ENCODE measurements at places on chromosomes 7 and 10.

DNA sequence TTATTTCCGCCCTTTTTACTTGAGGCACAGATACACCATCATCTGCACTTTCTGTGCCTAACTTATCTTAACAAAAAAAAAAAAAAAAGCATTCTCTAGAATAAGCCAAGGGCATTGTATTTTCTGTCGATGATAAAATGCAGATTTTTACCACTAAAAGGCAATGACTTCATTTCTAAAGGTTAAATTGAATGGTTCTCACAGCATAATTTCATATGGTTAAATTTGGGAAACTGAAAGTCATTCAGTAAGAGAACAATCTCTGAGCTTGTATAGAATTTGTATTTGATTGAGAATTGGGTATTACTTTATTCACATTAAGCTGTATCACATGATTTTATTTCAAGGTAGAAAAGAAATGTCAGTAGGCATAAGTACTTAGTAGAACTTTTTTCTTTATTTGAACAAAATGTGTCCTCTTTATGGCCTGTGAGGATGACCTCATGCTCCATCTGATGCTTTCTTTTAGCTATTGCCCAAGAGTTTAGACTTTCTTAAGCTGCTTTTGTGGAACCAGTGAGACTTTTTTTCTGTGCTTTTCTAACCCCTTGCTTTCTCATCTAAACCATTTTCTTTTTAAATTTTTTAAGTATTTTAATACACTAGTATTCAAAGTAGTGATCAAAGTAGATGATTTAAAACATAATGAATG is 110.3 kb downstream of the LRRC4 start:
- no peak for DNase-seq

- DNase-seq, result no peak
Measured at GRCh38 chr7:52758356-52758755, 277.1 kb upstream of the POM121L12 start.

GRCh38 chr7:89002981-89003956 is 207.7 kb upstream of the TEX47 start:
- DNase-seq, result peak; percentile 31

DNA sequence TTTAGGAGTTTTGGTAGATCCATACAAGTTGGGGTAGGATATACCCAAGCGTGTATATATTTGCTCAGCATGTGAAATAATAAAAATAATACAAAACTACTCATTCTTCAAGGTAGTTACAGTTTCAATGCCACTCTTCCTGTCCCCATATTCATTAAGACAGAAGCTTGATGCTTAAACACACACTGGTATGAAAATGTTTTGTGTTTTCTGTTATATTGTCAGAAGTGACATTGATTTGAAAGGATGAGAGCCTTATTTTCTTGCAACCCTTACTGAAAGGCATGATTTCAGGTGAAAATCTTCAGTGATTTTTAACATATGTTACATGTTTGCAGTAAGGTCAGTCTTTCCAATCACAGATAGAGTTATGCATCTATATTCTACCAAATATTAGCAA is 233.6 kb downstream of the TRIL start:
- DNase-seq, result no peak

DNA sequence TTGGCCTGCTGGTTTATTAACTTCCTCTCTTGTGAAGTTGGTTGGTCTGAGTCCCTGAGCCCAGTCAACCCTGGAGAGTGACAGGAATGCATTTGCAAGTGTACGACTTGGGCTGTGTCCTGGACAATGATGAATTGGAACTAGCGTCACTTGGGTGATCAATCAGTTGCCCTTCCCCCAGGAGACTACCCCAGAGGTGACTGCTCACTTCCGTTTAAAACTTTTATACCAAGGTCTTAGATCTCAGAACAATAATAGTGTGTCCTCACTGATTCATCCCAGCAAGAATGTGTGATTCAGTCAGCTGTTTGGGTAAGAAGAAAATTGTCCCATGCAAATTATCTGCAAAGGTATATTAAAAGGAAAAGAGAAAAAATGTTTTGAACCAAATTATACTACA is 102.9 kb upstream of the ARMC3 start:
- DNase-seq, result no peak

GRCh38 chr7:139522830-139523198 is 671 bp upstream of the CLEC2L start:
- DNase-seq, result no peak

GRCh38 chr10:112815269-112816032 is 134.6 kb upstream of the TCF7L2 start:
- no peak for DNase-seq

- no peak for DNase-seq
Measured at GRCh38 chr10:57785068-57785467, 482.6 kb downstream of the IPMK start.

DNA sequence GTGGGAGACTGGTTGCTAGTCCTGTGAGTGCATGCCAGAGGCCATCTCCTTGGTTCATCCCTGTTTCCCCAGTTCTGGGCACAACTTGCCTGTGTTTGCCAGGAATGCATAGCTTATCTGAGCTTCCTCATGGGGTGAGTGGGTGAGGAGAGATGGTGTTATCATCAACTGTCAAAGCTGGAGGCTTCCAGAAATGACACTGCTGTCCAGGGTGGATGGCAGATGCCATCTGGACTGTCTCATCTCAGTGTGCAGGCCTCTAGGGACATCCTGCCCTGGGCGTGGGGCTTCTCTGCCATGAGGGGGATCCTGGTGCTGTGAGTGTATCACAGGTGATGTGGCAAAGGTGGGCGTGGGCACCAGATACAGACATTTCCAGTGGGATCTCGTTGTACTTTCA is 328.6 kb downstream of the DPP6 start:
- no peak for DNase-seq

DNA sequence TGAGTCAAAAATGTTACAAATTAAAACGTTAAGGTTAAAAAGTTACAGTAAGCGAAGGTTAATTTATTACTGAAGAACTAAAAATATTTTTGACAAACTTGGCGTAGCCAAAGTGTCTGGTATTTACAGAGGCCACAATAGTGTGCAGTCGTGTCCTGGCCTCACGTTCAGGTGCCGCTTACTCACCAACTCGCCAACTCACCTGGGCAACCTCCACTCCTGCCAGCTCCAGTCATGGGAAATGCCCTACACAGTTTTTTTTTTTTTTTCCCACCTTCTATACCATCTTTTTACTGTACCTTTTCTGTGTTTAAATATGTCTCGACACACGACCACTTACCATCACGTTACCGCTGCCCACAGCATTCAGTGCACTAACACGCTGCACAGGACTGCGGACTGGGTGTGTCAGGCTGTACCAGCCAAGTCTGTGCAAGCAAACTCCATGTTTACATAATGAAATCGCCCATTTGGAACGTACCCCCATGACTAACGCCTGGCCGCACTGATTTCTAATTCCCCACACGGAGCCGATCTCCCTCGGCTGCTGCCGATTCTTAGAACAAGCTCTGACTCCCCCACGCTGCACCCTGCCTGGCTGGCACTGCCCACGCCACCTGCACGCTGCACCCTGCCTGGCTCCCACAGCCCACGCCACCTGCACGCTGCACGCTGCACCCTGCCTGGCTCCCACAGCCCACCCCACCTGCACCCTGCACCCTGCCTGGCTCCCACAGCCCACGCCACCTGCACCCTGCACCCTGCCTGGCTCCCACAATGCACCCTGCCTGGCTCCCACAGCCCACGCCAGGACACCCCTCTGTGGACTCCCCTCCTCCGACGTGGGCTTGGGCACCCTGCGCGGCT is 203.1 kb downstream of the ZMYND11 start:
- DNase-seq, result no peak

DNA sequence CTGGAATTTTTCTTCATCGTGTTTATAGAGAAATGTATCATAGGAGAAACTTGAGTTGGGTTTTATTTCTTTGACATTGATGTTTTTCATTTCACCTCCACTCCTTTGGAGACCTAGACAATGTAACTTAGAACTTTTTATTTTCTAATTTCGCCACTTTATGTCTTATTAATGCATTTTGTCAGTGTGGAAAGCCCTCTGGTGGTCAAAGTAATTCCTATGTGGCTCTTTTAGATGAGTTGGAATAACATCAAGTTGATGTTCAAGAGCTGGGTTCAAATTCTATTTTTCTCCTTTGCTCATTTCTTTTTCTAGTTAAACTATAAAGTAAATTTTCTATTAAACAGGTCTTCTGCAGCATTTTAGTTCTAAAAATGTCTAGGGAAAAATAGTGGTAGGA is 478.6 kb downstream of the LRMDA start:
- peak; percentile 5 for DNase-seq

DNA sequence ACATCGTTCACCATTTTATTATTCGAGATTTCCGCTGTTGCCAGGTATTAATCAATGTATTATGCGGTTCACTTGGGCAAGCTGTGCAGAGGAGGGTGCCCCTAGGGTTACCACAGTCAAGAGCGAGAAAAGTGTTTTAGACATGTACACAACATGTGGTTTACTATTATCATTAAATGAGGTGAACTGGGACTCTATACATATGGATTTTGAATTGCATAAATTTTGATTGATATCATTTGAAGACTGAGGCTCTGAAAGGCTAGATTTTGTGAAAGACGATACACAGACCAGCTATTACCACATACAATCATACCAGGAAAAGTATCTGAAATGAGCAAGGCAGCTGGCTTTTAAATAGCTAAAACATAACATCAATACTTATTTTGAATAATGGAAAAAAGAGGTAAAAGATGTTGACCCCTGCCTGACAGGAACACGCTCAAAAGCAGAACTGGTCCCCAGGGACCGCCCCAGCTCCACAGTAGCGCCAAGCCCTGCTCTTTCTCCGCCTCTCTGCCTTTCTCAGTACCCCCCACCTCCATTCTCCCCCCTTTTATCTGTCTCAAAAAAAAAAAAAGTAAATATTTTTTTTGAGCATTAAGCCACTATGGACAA is 413.4 kb upstream of the MKI67 start:
- no peak for DNase-seq

DNA sequence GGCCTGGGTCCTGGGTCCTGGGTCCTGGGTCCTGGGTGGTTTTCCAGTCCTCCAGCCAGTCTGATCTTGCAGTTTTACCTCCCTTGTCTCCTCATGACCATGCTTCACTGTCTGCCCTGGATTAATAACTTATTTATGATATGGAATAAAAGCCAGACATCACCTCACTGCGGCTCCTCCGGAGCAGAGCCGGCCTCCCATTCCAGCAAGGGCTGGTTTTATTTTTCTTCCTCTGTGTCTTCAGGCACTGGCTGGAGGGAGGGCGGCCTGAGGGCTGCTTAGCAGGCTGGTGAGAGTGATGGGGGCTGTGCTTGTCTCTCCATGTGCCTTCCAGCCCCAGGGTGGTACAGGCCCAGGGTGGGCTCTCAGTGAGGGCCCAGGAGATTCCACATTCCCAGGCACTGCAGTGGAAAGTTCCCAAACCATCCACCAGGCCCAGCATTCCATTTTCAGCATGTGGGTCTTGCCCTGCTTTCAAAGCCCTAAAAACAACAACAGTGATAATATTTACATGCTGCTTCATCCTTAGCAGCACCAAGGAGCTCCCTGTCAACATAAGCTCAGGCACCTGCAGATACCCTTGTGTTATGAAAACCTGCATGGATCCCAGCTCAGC is 12.6 kb downstream of the ADAMTS14 start:
- DNase-seq, result no peak

- no peak for DNase-seq
Measured at GRCh38 chr7:66307591-66308215, 102.6 kb downstream of the TPST1 start.

GRCh38 chr10:33271969-33272583 is 62.4 kb downstream of the NRP1 start:
- no peak for DNase-seq

GRCh38 chr7:70384024-70384423 is 747.9 kb upstream of the GALNT17 start:
- DNase-seq, result no peak

GRCh38 chr10:3835770-3836169 is 50.8 kb upstream of the KLF6 start:
- DNase-seq, result peak; percentile 64

DNA sequence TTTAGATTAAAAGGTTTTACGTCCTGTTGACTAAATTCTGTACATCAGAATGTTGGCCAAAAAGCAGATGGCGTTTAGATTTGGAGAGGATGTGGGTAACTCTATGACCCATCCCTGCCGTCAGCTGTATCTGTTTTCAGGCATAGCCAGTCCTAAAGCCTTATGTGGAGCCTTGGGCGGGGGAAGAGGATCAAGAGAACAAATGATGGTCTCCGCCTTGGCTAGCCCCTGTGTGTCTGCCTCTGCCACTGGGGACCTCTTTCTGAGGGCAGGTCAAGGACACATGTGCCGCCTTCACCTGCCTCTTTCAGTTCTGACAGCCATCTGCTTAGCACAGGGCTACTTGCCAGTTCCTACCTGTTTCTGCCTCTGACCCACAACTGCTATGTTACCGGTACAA is 24.1 kb downstream of the PDSS1 start:
- no peak for DNase-seq

DNA sequence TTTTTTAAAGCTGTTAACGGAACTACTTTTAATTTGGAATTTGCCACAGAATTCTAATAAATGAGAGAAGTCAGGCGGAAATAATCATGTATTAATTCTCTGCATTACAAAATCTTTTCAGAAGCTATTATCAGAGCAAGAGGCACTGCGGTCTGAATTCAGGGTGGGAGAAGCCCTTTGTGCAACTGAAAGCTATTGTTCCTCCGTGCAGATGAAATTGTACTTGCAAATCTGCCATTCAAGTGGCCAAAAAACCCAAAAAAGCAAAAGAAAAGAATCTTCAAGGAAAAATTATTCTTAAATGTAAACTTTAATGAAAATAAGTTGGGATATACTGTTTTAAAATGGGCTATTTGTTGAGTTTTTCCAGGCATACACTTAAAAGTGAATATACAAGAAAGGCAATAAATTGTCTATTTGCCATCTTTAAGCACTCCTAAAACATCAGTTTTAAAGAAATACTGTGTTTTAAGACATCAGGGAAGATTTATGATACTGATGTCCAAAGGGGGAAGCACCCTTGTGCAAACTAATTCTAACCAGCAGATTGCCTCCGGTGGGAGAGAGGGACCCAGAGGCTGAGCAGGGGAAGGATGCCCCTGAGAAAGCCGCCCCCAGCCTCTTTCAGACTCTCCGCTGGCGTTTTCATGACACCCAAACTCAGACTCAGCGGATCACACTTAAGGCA is 351.2 kb downstream of the DNAJB6 start:
- no peak for DNase-seq
